ENCODE measurements at places on chromosomes 11 and 22.

DNA sequence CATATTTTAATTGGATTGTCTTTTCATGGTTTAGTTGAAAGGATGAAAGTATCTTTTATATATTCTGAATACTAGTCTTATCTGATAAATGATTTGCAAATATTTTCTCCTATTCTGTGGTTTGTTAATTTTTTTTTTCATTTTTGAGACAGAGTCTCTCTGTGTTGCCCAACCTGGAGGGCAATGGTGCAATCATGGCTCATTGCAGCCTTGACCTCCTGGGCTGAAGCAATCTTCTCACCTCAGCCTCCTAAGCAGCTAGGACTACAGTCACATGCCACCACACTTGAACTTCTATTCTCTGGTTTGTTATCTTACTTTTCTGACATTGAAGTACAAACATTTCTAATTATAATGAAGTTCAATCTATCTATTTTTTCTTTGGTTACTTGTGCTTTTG, 30.0 kb upstream of the FAR1 start:
- no peak for DNase-seq

- no peak for DNase-seq
These were observed 16.1 kb downstream of the CPT1A start for GRCh38 chr11:68825571-68825970.

- DNase-seq: no peak
These were observed 16.2 kb upstream of the SHANK3 start for GRCh38 chr22:50656122-50657070.

DNA sequence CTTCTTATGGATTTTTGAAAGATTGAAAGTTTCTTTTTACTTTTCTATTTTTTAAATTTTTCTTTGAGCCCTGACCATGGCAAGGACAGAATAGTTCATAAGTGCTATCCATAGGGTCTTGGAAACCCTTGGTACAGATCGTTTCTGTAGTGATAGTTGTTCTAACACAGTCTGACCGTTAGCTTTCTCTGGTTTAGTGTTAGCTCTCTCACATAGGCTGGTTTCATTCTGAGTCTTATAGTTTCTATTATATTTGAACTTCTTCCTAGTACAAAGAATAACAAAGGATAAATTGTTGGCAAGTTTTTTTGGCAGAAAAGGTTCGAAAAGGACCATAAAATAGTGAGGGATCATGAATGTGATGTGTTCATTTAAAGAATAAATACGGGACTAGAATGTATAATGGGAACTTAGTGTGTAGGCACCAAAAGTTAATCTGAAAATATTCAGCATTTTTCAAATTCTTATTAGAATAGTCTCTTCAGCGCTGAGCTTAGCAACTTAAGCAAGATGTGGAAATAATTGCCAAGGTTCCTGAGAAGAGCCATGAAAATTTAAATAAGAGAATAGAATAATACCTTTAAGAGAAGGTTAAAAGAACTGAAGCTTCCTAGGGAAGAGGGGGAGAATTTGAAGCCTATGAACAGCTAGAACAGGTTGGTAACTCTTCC, 24.1 kb downstream of the FDX1 start:
- no peak for DNase-seq

DNA sequence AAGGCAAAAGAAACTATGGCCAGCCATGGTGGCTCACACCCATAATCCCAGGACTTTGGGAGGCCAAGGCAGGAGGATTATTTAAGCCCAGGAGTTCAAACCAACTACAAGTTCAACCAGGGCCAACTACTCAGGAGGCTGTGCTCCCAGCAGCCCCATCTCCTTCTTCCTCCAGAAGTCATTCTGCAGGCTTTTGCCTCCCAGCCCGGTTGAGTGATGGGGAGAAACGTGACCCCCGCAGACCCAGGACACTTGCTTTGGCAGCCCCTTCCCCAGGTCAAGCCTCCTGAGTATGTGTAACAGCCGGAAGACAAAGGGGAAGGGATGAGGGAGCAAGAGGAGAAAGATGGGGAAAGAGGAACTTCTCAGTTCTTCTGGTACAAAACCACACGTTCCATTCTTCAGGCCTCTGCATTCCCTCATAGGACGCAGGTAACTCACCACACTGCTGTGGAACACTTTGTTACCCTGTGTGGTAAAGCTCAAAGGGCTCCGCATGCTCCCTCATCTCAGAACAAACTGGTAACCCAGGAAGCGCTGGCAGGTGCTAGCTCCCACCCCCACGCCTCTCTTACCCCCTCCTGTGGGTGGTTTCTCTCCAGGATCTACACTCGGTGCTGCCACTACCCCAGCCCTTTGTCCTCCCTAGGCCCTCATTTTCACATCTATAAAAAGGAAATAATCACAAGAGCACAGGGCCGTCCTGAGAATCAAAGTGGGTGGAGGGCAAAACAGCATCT, 4.0 kb downstream of the SULT4A1 start:
- no peak for DNase-seq

DNA sequence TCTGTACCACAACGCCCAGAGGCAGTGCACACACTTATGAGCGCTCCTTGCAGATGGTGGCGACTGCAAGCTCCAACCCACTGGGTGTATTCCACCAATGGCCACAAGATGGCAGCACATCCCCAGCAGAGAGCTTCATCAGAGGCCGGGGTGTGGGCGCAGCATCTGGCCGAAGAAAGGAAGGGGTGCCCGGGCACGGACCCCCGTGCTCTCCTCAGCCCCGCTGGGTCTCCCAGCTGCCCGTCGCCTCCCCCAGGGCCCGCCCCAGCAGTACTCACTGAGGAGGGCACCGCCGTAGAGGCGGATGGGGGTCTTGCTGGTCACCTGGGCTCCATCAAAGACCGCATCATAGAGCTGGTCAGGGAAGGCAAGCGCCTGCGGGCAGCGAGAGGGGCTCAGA, 14.2 kb downstream of the TP53I11 start:
- DNase-seq: peak; percentile 84

GRCh38 chr22:32589007-32589406, 114.4 kb downstream of the FBXO7 start:
- no peak for DNase-seq

GRCh38 chr11:114796954-114797721, 118.8 kb downstream of the NXPE2 start:
- DNase-seq: no peak

DNA sequence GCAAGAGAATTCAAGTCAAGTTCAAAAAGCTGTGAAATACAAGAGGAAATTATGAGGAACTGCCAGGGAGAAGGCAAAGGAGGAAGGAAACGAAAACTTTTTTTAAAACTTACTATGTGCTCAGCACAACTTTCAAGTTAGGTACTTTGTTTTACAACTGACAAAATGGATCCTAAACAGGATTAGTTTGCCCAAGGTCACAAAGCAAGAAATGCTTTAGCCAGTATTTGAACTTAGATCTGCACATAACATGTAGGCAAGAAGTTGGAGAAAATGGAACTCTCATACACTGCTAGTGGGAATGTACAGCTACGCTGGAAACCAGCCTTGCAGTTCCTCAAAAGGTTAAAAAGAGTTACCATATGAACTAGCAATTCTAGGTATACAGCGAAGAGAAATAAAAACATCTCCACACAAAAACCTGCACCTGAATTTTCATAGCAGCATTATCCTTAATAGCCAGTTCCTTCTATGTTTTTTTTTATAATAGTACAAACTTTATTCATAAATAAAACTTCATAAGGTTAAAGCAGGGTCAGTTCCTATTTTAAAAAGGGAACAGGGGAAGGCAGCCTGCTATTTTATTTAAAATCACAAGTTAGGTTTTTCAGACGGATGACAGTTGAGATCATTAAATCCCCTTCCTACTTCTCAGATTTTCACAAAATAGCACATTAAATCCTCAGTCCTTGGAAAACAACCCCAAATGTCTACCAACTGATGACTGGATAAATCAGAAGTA, 19.2 kb downstream of the DDX6 start:
- DNase-seq: no peak

- no peak for DNase-seq
These were observed at the start of gene KCNQ1 for GRCh38 chr11:2444821-2445745. Gene KCNQ1 (plus strand): TSS chr11:2445008. CDS start chr11:2445099, 91 bp downstream.

DNA sequence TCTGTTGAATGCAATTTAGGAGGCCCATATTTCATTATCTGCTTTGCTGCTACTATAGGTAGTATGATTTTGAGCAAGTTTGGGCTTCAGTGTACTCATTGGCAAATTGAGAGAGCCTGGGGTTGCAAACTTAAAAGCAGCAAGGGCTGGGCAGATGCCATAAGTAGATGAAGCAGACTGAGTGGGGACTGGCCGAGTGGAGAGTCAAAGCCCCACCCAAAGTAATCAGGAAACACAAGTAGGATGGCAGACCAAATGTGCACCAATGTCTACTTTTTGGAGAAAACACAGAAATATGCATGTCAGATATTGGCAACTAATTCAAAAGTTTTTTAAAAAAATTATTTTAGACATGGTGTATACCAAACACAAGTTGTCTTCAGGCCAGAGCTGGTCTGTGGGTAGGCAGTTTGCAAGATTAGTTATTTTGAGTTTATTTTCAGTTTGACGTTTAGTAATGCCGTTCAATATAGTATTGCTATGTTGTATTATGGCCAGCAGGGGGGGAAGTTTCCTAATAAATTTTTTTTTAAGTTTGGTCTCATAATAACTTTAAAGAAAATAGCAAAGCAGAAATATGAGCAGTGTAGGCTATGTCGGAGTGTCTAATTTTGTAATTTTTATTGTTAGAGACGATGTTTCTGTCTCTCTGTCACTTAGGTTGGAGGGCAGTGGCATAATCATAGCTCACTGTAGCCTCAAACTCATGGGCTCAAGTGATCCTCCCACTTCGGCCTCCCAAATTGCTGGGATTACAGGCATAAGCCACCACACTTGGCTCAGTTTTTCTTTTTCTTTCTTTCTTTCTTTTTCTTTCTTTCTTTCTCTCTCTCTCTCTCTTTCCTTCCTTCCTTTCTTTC, 105.1 kb downstream of the HIPK3 start:
- no peak for DNase-seq

DNA sequence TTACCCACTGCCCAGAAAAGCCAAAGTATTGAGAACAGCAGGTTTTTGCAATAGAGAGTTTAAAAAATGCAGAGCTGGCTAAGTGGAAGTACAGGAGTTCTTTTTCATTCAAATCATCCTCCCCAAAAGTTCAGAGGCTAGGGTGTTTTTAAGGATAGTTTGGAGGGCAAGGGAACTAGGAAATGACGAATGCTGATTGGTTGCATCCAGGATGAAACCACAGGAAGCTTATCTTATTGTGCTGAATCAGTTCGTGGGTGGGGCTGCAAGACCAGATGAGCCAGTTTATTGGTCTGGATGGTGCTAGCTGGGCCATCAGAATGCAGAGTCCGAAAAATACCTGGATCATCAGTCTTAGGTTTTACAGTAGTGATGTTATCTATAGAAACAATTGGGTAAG, 1427.1 kb downstream of the LRRC4C start:
- DNase-seq: peak; percentile 37

GRCh38 chr11:68370211-68371111, 58.1 kb downstream of the LRP5 start:
- no peak for DNase-seq

DNA sequence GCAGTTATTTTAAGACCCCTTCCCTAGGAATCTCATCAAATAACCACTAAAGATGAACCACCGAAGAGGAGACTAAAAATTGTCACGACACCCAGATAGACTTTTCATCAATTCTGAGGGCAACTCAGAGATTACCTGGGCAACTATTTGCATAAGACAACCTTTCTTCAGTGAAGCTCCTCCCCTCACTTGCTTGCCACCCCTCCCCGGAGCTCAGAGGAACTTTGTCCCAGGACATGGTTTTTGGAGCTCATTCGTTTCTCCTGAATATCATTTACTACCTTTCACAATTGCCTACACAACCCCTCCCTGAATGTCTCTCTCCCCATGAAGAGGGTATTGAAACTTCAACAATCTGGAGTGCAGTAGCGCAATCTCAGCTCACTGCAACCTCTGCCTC, 3.9 kb downstream of the AGBL2 start:
- no peak for DNase-seq
